ENCODE measurements at places on chromosomes 2 and 18.
A peak's percentile ranks its signal among the peaks of the same experiment; 100 is the strongest.

- DNase-seq, result no peak
These were observed 32.7 kb upstream of the SERTAD2 start for GRCh38 chr2:64686283-64686956.

DNA sequence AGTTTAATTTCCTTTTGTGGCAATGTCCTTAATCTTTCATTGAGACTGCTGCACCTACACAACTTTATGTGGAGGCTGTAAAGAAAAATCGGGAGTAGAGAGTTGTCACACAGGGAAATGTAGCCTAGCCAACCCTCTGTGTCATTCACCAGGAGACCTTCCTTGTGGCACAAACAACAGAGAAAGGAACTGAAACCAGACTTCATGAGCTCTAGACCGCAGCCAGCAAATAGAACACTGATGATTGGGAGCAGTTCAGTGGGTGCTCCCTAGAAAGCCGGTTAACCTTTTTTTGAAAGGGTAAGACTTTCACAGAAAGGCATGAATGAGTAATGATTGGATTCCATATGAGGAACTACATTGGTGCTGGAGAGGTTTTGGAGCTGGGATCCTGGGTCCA is 1752.4 kb upstream of the CELF4 start:
- peak; percentile 52 for DNase-seq

GRCh38 chr2:197092431-197092830 is 165.9 kb upstream of the PGAP1 start:
- no peak for DNase-seq

- no peak for DNase-seq
These were observed 247.9 kb downstream of the NDUFA10 start for GRCh38 chr2:239777219-239777618.

- DNase-seq, result no peak
These were observed 14.0 kb upstream of the IL1B start for GRCh38 chr2:112850588-112850987.

GRCh38 chr2:177188482-177189469 is 23.8 kb upstream of the HNRNPA3 start:
- DNase-seq, result no peak

DNA sequence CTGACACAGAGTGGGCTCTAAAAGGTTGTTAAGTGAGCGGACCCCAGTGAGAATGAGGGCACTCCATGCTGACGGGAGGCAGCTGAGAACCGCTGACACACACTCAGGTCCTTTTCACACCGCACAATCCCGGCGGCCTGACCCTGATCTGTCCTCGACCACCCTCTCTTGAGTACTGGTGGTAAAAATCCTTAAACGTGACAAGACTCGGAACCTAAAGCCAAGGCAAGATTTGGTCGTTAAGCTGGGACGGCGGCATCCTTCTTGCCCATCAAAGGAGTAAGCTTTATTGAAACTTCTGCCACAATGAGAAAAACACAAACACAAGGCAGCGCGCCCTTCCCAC is 569 bp downstream of the TMX3 start:
- peak; percentile 30 for DNase-seq

DNA sequence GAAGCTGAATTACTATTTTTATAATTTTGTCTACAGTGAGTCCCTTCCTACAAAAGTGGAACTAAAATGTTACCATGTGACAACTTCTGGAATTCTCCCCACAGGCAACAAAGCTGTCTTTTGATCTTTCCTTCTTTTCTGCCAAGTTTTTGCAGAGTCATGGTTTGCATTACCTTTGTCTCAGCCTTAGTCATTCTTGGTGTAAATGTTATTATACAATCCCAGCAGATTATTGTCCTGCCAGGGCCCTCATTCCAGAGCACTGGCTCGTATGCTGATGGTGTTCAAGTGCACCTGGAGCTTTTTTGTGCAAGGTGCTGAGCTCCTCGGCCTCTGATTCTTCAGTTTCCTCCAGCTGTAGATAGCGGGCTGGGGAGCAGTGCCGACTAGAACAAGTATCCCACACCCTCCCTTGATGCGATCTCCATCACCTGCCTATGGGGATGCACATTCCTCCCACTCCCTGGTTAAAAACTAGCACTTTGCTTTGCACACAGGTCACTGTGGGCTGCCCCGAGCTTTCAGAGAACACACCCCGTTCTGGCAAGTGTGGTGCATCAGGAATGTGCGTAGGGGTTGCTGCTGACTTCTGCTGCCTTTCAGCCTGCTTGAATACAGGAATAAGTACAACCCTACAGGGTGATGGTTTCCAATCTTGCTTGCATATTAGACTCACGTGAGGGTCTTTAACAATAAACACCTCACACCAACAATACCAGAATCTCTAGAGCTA is 263.6 kb downstream of the RNF144A start:
- no peak for DNase-seq

DNA sequence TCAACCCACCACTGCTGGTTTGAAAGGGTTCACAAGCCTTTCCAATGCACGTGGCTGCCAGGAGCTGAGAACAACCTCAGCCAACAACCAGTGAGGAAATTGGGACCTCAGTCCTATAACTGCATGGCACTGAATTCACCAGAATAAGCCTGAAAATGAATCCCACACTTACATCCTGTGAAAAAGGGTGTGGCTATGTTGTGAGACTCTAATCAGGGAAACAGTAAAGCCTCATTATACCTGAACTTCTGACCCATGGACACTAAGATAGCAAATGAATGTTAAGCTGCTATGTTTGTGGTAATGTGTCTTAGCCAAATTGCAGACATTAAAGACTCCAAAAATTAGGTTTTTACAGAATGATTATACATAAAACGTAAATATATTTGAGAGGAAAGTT is 515.8 kb downstream of the IRS1 start:
- DNase-seq, result no peak

GRCh38 chr2:173997269-173997668 is 32.1 kb upstream of the SP3 start:
- DNase-seq, result peak; percentile 97

GRCh38 chr2:110820128-110820527 is 87.8 kb downstream of the ACOXL start:
- DNase-seq, result peak; percentile 30

- DNase-seq, result no peak
These were observed 7.8 kb upstream of the NPPC start for GRCh38 chr2:231933916-231934401.

DNA sequence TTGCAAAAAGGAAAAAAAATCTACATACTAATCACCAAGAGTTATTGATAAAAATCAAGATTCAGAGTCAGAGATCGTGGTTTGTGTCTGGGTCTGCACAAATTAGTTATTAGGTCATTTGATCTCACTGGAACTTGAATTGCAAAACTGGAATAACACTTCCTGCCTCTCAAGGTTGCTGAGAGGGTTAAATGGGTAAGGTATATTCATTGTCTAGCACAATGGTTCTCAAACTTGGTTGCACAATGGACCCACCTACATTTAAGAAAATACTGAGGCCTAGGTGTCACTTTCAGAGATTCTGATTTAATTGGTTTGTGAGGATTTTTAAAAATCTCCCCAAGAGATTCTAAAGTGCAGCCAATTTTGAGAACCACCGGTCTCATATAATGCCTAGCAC is 84.8 kb downstream of the COBLL1 start:
- DNase-seq, result no peak

All from inflammatory macrophage (primary cell).